Endothelial cell of umbilical vein (primary cell): ENCODE measurements at places on chromosomes 12 and 14. TPM values are rescaled to one million over a fixed set of nuclear protein-coding genes. Genes with fewer than 3 reads are reported as not detected.

Gene CREBL2
- 14.5 and 19.4 TPM in 2 replicates for total RNA-seq

DNA sequence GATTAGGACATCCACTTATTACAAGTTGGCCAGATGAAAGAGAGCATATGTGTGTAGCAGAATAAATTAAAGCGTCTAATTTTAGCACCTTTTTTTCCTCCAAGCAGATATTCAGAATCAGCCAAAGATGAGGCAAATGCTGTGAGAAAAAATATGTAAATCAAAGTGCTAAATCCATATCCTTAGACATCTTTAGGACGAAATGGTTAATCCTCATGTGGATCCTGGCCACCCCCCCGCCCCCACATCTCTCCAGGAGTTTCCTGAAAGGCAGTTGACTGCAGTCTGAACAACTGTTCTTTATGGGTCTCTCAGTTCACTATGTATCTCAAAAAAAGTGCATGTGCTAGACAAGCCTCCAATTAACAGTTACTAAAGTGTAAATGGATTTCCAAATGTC is 1768.1 kb upstream of the SEL1L start:
- H3K4me3 ChIP-seq, result no peak overlapping the region
- no peaks in the 10 kb centered on the region for H3K36me3 ChIP-seq
- H3K27ac ChIP-seq, result no peak overlapping the region
- no peak for DNase-seq
- H3K4me1 ChIP-seq, result no peaks in the 10 kb centered on the region
- H3K27me3 ChIP-seq, result no peaks in the 10 kb centered on the region

Gene FIGNL2
- total RNA-seq, result 2.4 and 2.5 TPM in 2 replicates

DNA sequence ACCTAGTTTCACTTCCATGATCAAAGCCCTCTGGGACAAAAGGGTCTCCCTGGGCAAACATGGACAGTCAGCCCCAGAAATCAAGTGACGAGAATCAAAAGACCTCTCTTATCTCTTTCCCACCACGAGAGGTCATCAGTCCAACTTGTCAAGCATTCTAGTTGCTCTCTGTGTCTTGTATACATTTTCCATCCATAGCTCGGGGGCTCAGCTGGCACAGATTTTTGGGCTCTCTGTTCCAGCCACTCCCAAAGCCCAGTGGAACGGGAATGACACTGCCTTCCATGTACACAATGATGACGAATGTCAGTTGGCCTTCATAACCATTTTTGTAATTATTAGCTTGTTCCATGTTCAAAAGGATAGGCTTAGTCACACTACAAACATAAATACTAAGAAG is 29.7 kb downstream of the NOS1 start:
- H3K27me3 ChIP-seq, result peaks cover 6% of the 10 kb centered on the region
- H3K36me3 ChIP-seq, result no peaks in the 10 kb centered on the region
- DNase-seq, result no peak
- H3K4me1 ChIP-seq, result no peaks in the 10 kb centered on the region
- no peak overlapping the region for H3K27ac ChIP-seq

DNA sequence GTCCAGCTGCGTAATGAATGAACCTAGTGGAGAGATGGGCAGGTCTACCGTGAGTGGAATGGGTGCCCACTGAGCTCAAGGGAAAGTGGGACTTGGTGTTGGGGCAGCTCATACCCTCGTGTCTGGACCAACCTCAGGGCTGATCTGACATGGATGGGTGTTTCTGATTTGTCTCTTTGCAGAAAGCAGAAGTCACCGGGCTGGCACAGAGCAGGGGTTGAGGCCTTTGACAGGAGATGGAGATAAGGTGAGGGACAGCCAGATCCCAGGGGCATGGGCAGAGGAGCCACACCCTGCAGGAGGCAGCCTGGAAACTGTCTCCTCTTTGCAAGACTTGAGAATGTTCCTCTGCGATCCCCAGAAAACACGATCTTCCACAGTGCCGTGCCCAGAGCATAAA is 20.9 kb upstream of the PPP1CC start:
- no peak for DNase-seq
- no peak overlapping the region for H3K27ac ChIP-seq
- no peaks in the 10 kb centered on the region for H3K27me3 ChIP-seq

DNA sequence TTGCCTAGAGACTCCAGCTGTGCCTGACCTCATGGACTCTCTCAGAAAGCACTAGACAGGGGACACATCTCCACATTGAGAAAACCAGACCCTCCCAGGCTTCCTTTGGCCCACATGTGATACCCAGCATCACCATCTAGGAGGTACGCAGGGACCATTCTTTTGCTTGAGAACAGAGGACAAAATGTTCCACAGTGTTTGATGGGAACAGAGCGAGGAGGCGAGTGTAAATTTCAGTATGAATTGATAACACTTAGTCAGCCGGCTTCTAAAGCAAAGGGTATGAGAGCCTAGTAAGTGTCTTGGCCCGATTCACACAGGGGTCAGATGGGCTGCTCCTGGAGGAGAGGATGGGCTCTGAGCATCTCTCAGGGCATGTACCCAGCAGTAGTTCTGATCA is 1052.4 kb downstream of the BCL11B start:
- H3K27ac ChIP-seq, result no peak overlapping the region
- no peaks in the 10 kb centered on the region for H3K27me3 ChIP-seq
- H3K36me3 ChIP-seq, result no peaks in the 10 kb centered on the region
- H3K4me3 ChIP-seq, result no peak overlapping the region
- no peak for DNase-seq

DNA sequence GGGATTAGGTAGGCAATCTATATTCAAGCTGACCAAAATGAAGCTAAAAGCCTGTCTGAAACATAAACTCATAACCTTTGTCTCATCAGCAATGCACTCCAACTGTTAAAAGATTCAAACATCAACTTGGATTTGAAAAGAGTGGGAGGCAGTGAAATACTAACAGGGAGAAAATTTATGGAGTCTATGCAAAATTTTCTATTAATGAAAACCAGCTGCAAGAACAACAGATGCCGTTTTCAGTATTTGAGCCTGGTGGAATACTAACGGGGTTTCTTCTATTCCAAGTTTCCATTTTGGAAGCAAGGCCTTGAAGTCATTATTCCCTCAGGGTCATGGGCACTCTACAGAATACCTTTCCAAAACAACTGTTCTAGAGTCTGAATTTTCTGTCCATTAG is 88.3 kb downstream of the LRP6 start:
- no peak for DNase-seq
- H3K4me1 ChIP-seq, result peaks cover 21% of the 10 kb centered on the region
- H3K36me3 ChIP-seq, result peaks cover 3% of the 10 kb centered on the region
- no peak overlapping the region for H3K4me3 ChIP-seq

DNA sequence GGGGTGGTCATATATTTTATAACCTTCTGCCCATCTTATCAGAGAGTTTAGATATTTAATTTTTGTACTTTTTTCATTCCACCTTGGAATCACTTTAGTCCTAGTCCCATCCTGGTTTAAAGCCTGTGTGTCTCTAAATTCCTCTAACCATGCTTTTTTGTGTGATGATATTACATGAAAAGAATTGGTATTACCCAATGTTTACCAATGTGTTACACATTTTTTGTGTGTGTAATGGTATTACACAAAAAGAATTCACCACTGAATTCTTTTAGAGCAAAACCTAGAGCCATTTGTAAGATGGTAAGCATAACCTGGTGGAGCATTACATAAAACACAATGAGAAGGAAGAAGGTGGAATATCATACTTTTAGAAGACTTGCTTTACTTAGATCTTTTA is 77.5 kb downstream of the FAR2 start:
- no peaks in the 10 kb centered on the region for H3K36me3 ChIP-seq
- H3K4me1 ChIP-seq, result peaks cover 15% of the 10 kb centered on the region
- H3K27ac ChIP-seq, result no peak overlapping the region
- no peak for DNase-seq
- H3K4me3 ChIP-seq, result no peak overlapping the region

DNA sequence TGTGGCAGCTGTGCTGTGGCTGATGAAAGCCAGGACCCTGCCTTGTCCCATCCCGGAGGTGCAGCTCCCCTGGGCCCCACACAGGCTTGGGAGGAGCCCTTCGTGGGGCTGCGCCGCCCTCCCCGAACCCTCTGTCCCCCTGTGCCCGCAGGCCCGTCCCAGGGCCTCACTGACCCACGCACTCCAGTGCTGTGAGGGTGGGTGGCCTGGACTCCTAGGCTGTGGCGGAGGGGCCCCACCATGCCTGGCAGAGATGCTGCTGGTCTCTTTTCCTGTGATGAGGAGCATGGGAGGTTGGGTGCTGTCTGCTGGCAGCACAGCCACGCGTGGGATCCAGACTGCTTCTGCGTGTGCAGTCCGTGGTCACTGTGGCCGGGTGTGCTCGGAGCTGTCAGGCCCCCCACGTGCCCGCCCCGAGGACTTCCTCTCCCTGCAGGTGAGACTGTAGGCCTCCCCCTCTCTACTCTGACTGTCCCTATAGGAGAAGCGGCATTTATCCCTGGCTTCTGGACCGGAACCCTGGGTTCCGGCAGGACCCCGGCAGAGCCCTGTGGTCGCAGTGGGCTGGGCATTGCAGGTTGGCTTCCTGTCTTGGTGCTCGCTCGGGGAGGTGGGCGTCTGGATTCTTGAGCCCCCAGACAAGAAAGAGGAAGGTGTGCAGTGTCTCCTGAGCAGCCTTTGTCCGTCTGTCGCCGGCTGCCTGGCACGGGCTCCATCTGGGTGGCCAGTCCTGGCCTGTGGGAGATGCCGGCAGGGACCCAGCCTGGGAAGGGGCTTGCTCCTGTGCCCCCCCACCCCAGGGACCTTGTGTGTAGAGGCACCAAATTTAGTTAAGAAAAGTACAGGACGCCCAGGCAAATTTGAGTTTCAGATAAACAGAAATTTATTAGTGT is 2.3 kb downstream of the MTA1 start:
- H3K4me1 ChIP-seq, result peaks cover 18% of the 10 kb centered on the region
- H3K4me3 ChIP-seq, result no peak overlapping the region
- DNase-seq, result no peak
- H3K36me3 ChIP-seq, result peaks cover 9% of the 10 kb centered on the region

Gene TSHR
- not detected in 2 replicates for total RNA-seq

DNA sequence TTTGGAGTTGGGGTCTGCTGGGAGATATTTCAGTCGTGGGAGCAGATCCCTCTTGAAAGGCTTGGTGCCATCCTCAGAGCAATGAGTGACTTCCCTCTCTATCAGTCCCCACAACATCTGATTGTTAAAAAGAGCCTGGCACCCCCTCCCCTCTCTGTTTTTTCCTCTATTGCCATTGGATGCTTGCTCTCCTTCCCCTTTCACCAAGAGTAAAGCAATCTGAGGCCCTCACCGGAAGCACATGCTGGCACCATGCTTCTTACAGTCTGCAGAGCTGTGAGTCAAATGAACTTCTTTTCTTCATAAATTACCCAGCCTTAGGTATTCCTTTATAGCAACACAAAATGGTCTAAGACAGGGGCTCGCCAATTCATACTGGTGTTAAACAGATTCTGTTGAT is 99.1 kb upstream of the CCND2 start:
- H3K4me3 ChIP-seq, result no peak overlapping the region
- no peaks in the 10 kb centered on the region for H3K36me3 ChIP-seq
- H3K27me3 ChIP-seq, result no peaks in the 10 kb centered on the region
- H3K4me1 ChIP-seq, result no peaks in the 10 kb centered on the region
- no peak overlapping the region for H3K27ac ChIP-seq

Gene FGD4
- total RNA-seq, result 44.7 and 44.8 TPM in 2 replicates

DNA sequence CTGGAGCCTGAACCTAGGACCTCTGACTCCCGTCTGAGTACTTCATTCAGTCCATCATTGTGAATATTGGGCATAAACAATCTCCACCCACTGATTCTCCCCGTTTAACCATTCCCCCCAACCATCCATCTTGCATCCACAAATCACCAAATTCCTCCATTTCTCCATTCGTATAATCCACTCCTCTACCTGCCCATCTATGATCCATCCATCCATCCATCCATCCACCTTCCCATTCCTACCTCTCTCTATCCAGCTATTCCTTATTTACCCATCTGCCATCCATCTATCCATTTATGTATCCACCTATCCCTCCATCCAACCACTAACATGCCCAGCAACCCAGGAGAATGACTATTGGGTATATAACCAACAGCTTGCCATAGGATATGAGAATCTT is 87.5 kb downstream of the CALM1 start:
- H3K4me3 ChIP-seq, result no peak overlapping the region
- no peaks in the 10 kb centered on the region for H3K36me3 ChIP-seq
- H3K27me3 ChIP-seq, result peaks cover 17% of the 10 kb centered on the region
- no peak for DNase-seq
- no peak overlapping the region for H3K27ac ChIP-seq
- peaks cover 8% of the 10 kb centered on the region for H3K4me1 ChIP-seq

DNA sequence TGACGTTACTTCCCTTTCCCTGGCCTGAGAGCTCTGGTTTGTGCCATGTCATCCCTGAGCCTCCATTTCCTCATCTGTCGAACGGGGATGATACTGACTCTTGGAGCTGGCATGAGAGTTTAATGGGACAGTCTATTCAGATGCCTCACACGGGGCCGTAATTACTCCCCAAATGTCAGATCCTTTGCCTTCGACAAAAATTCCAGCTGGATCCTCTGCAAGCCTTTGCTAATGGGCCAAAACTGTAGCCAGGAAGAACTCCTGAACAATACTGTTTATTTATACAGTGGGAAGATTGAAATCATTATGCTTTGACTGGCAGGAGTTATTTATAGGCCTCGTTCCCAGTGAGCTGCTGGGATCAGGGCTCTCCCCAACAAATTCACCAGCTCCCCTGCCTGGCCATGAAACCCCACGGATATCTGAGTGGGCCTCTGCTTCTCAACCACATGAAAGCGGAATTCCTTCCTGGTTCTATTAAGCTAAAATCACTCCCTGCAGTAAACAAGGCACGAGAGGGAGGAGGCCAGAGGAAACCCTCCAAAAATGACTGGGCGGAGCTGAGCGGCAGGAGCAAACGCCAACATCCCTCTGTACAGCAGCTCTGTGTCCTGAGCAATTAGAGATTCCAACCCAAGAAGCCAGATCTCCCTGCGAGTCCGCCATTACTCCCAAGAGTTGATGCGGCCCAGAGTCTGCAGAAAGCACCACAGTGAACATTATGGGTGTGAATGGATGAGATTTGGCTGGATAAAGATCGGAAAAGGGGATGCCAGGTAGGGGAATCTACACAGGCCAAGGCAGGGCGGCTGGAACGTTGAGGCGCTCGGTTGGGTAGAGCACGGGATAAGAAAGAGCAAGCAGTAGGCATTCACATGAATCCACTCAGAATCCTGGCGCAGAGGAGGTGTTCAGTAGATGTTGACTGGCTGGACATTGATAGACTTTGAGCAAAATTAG is 326.1 kb downstream of the BCL11B start:
- no peak overlapping the region for H3K4me3 ChIP-seq
- DNase-seq, result no peak
- H3K27me3 ChIP-seq, result no peaks in the 10 kb centered on the region
- H3K4me1 ChIP-seq, result no peaks in the 10 kb centered on the region
- H3K36me3 ChIP-seq, result no peaks in the 10 kb centered on the region
- H3K27ac ChIP-seq, result no peak overlapping the region

DNA sequence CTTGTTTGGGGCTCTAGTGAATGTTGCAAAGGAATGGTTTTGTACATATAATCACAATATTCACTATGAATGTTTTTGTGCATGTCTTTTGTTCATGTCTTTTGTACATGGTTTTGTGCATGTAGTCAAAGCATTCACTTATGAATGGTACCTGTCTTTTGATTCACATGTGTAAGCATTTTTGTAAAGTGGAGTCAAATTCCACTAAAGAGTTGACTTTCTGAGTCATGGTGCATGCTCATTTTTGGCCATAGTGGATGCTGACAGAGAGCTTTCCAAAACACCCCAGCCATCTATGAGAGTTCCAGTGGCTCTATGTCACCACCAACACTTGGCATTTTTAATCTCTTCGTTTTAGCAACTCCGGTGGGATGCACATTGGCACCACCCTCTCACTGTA is 1185.9 kb upstream of the TMEM132C start:
- H3K36me3 ChIP-seq, result no peaks in the 10 kb centered on the region
- no peak overlapping the region for H3K4me3 ChIP-seq
- no peaks in the 10 kb centered on the region for H3K27me3 ChIP-seq
- H3K4me1 ChIP-seq, result peaks cover 4% of the 10 kb centered on the region

Gene SYCP3
- 0.25 and 0.29 TPM in 2 replicates for total RNA-seq

- DNase-seq, result peak; percentile 64
- no peaks in the 10 kb centered on the region for H3K36me3 ChIP-seq
- peaks cover 29% of the 10 kb centered on the region for H3K4me1 ChIP-seq
- peak overlapping the region; percentile 98 for H3K27ac ChIP-seq
- no peak overlapping the region for H3K4me3 ChIP-seq
Measured at GRCh38 chr12:105443802-105444652, 113.5 kb downstream of the C12orf75 start.
